Stimulated activated CD4-positive, alpha-beta T cell treated with anti-CD3 and anti-CD28 coated beads, Interleukin-1b, Interleukin-23, amount 100 ng/mL, for 48 hours (primary cell): ENCODE measurements at places on chromosomes 2 and 18.
A peak's percentile ranks its signal among the peaks of the same experiment; 100 is the strongest.

DNA sequence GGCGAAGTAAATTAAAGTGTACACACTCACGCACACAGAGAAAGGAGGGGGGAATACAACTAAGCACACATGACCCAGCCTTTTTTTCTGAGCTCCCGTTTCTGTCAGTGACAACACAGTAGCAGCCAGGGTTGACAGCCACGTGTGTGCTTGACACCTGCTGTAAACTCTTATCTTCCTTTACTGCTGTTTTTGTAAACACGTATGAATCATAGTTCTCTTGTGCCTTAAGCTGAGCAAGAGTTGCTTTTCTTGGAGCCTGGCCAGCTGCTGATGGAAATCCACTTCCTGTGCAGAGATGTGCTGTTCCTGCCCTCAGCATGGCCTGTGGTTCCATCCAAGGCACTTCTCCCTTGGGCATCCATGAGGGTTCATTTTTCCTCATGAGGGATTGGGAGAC, 561.9 kb downstream of the GALR1 start:
- no peak for DNase-seq

DNA sequence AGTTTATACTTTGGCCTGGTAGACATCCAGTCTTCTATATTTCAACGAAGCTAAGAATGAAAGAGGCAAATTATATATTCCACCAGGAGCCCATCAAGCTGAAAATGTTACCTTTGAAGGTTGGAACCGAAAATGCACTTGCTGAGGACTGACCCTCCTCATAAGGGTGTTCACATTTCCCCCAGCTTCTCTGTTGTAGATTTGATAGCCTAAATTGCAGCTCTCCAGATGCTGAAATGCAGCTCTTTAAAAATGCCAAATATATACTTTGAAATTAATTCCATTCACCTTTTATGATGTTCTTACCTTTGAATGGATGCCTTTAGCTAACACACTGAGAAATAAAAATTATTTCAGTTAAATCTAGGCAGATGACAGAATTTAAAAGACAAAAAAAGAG, 1.8 kb upstream of the FIGN start:
- DNase-seq, result no peak

- no peak for DNase-seq
Measured at GRCh38 chr2:112685271-112685884, 35.4 kb upstream of the NT5DC4 start.

- DNase-seq, result peak; percentile 20
Measured at GRCh38 chr2:12169721-12170120, 423.3 kb downstream of the LPIN1 start.

GRCh38 chr2:165698444-165698884, 95.6 kb downstream of the GALNT3 start:
- DNase-seq, result peak; percentile 2

DNA sequence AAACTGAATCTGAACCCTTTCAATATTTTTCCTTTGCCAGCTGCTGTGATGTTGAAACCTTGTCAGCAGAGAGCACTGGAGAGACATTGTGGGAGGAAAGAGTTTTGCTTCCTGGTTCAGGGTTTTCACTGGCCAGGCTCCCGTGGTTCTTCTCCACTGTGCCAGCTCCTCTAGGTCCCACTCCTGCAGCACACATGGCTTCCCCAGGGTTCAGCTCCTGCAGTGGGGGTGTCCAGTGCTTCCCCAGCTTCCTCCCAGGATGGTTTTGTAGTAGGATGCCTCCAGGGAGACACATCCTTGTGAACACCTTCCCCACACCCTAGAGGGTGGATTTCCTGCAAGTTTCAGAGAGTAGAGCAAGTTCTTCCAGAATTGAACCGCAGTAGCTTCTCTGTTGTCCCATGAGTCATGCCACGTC, 24.0 kb upstream of the SULT1C3 start:
- no peak for DNase-seq

GRCh38 chr18:34223164-34223892, 1.4 kb downstream of the NOL4 start:
- no peak for DNase-seq

- no peak for DNase-seq
Measured at GRCh38 chr2:232466221-232466620, 10.3 kb downstream of the ALPI start.

- DNase-seq, result no peak
Measured at GRCh38 chr2:161133366-161133765, 26.9 kb upstream of the TANK start.

GRCh38 chr2:9110893-9111569, 95.6 kb upstream of the ASAP2 start:
- no peak for DNase-seq

DNA sequence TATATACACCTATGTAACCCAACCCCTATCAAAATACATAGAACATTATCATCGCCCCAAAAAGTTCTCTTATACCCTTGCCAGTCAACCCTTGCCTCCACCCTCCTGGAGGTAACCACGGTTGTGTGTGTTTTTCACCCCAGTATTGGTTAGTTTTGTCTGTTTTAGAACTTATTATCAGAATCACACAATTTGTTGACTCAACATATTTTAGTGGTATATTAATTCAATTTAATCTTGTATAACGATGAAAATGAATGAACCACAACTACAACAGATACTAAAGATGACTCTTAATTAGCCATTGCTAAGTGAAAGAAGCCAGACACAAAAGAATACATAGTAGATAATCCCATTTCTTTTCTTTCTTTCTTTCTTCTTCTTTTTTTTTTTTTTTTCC, 19.3 kb downstream of the ACOXL start:
- DNase-seq, result no peak

DNA sequence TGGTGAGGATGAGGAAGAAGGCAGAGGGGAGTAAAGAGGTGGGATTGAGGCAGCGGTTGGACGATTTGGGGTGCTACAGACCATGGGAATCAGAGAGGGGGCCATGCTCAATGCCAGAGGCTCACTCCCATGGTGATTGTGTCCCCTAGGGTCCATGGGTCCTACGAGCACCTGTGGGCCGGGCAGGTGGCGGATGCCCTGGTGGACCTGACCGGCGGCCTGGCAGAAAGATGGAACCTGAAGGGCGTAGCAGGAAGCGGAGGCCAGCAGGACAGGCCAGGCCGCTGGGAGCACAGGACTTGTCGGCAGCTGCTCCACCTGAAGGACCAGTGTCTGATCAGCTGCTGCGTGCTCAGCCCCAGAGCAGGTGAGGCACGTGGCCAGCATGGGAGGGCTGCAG, 5.2 kb downstream of the CAPN10 start:
- no peak for DNase-seq

GRCh38 chr2:88626171-88627054, 851 bp downstream of the EIF2AK3 start:
- peak; percentile 38 for DNase-seq

GRCh38 chr18:37222354-37222998, 343.1 kb downstream of the CELF4 start:
- no peak for DNase-seq

GRCh38 chr18:8423051-8423557, 186.1 kb upstream of the RAB12 start:
- DNase-seq, result no peak

DNA sequence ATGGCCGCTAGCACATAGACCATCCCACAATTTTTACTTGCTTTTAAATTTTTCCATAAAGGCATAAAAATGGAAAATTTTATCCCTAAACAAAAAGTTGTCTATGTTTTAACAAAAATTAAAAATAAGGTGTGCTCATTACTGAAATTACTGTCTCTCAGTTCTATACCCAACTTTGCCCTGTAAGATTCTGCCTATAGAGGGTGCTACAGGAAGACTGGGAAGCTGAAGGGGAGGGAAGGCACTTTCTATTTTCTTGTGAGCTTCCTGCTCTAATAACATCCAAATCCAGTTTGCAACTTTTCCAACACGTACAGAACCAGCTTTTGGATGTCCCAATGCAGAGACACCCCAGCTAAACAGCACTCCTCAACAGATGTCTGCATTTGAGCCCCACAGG, 666.9 kb downstream of the PLCL1 start:
- DNase-seq, result no peak

DNA sequence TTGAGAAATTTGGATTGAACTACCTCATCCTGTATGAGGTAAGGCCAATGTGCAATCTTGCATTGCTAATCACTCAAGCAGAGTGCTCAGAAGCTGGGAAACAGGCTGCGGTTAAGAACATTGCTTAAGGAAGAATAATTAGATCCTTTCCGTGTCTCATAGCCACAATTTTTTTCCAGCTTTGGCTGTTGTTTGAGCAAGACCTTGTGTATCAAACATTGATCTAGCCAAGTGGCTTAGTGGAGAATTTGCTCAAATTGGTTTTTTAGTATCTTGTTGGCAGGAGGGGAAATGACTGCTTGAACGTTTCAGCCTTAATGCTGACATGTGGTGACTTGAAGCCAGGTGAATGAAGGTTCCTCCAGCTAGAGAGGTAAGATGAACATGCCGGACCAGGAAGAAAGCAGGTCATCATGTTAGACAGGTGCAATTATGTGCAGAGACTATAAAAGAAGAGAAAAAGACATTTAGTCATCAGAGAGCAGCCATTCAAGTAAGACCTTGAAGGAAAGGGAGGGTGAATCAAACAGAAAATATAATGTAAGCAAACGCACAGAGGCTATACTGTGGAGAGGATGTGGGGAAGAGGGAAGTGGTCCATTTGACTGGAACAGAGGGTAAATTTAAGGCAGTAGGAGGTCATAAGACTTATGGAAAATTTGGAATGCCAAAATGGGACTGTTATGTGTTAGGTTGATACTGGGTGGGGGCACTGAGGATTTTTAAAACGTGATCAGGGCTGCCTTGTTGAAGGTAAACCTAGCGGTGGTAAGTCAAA, 98.9 kb upstream of the CYP1B1 start:
- no peak for DNase-seq

DNA sequence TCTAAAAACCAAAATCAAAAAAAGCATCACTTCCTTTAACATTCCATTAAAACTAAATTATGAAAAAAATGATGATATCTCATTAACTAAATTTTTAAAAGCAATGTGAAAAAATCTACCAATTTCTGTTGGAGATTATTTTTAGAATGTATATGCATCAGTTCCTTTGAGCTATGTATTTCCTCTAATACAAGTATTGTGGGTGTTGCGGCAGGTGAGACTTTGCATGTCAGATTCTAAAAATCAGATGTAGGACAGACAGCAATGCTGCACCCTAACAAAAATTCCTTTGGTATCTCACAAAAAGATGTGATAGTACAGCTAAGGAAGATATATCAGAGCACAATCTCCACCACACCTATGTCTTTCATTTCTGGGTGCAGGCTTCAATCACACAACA, 6.8 kb downstream of the MBD2 start:
- no peak for DNase-seq

- no peak for DNase-seq
Measured at GRCh38 chr2:62147610-62148301, 48.2 kb upstream of the B3GNT2 start.

- DNase-seq, result no peak
Measured at GRCh38 chr2:101521487-101521886, 46.6 kb upstream of the RFX8 start.

DNA sequence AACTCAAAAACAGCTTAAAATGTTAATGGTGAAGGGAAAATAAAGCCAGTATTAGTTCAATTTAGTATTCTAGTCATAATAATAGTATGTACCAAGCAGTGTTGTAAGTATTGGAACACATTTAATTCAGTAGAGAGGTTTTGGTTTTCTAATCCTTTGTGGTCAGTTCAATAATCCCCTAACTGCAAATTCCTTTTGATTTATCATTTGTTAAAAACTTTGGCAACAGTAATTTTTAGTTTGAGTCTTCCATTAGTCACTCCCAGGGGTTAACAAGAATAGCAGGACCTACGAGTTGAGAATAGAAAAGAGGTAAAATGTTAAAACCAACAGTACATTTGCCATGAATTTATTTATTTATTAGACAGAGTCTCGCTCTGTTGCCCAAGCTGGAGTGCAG, 10.7 kb downstream of the MRPL44 start:
- no peak for DNase-seq

DNA sequence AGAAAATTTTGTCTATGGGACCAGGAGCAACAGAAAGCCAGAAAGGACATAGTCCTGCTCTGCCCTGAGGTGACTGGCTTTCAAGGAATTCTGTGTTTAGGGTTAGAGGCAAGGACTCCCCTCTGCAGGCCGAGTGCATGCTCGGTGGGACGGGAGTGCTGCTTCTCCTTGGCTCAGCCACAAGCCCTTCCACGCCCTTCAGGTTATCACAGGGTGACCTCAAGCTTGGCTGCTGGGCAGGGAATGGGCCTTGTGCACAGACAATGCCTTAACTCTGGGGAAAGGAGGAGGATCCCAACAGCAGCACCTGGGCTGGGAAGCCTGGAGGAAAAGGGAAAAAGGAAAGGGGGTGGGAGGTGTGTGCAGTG, 32.8 kb downstream of the FAM178B start:
- no peak for DNase-seq

GRCh38 chr18:7038330-7038851, 79.2 kb downstream of the LAMA1 start:
- DNase-seq, result no peak

DNA sequence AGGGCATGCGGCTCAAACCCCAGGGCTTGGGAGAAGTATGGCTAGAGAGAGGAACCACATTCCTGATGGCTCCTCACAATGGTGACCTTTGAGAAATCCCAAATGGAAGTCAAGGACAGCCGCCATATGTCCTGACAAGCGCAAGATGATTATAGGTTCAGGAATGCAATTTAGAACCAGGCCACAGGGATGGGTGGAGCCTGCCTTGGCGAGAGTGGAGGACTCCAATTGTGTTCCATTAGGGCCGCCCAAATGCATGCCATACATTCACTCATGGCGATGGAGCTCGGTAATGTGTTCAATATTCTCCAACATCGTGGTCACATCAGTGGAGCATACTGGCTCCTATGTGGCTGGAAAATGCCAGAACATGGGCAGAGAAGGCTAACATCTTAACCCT, 662.9 kb upstream of the ID2 start:
- no peak for DNase-seq

GRCh38 chr2:235564066-235564465, 70.2 kb downstream of the AGAP1 start:
- no peak for DNase-seq

GRCh38 chr2:179677077-179677688, 184.2 kb downstream of the ZNF385B start:
- no peak for DNase-seq

- DNase-seq, result no peak
Measured at GRCh38 chr2:165877565-165878550, 75.7 kb downstream of the TTC21B start.

- no peak for DNase-seq
Measured at GRCh38 chr2:33494877-33495641, 18.6 kb downstream of the RASGRP3 start.

GRCh38 chr2:173150087-173150486, 74.4 kb downstream of the MAP3K20 start:
- no peak for DNase-seq

GRCh38 chr2:169069341-169069740, at the start of gene DHRS9:
Gene DHRS9, plus strand, starts transcription at chr2:169069563. Its CDS starts 12,019 bp downstream, at chr2:169081582.
- peak; percentile 66 for DNase-seq

- DNase-seq, result no peak
Measured at GRCh38 chr18:32980896-32981295, 208.1 kb upstream of the KLHL14 start.

DNA sequence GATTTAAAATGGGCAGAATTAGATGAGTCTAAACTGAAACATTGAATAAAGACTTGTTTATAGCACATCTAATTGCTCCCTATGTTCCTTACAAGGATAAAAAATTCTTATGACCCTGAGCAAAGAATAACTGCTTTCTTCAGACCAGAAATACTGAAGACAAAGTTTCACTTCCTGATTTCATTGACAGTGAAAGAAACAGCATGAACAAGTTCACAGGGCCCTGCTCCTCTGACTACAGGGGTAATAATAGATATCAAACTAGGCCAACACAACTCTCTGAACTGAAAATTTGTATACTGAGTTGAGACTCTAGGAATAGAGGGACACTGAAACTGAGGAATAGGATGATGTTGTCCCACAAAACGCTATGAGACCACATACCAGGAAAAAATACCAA, 1383.3 kb upstream of the CDH2 start:
- DNase-seq, result no peak
